D341Med (cell line): ENCODE measurements at places on chromosomes 13 and 19.

DNA sequence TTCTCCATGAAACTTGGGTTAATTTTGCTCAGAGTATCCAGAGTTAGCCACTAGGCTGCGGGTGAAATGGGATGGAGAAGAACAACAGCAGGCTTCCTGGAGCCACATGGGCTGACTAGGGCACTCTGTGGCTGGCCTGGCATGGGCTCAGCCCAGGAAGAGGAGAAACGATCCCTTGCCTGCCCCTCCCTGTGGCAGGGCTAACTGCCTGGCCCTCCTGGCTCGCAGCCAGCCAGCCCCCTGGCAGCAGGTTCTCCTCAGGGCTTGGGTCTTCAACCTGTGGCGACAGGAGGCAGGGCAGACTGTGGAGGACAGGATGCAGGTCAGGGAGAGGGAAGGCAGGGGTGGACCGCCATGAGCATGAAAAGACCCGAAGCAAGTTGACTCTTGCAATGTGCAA lies 78.7 kb upstream of the GPR183 start:
- no peak for DNase-seq

GRCh38 chr13:66972659-66973058 lies 257.5 kb downstream of the PCDH9 start:
- DNase-seq = no peak

DNA sequence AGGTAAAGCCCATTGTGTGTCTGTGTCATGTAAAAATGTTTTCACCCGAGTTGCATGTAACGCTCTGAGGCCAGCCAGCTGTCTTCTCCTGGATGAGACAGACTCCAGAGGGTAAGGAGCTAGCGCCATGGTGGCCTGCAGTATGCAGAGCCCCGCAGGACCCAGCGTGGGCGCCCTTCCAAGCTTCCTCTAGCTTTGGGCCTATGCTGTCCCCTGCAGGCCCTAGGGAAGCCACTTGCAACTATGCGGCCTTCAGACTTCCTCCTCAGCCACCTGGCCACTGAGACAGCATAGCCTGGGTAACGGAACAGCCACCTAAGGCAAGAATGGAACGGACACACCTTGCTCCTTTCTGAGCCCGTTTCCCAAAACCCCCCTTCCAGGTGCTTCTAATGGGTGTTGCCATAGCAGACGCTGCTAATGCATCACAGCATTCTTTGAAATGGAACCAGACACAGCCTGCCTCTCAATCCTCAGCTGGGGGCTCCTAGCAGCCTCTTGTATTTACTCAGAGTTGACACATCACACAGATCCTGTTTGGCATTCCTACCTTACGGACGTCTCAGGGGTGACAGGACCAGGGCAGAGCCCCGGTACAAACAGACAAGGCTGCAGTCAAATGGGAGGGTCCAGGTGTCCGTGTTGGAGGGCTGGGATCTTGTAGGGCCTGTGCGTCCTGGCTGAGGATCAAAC lies 6.2 kb downstream of the FAM32A start:
- DNase-seq = peak; percentile 17

DNA sequence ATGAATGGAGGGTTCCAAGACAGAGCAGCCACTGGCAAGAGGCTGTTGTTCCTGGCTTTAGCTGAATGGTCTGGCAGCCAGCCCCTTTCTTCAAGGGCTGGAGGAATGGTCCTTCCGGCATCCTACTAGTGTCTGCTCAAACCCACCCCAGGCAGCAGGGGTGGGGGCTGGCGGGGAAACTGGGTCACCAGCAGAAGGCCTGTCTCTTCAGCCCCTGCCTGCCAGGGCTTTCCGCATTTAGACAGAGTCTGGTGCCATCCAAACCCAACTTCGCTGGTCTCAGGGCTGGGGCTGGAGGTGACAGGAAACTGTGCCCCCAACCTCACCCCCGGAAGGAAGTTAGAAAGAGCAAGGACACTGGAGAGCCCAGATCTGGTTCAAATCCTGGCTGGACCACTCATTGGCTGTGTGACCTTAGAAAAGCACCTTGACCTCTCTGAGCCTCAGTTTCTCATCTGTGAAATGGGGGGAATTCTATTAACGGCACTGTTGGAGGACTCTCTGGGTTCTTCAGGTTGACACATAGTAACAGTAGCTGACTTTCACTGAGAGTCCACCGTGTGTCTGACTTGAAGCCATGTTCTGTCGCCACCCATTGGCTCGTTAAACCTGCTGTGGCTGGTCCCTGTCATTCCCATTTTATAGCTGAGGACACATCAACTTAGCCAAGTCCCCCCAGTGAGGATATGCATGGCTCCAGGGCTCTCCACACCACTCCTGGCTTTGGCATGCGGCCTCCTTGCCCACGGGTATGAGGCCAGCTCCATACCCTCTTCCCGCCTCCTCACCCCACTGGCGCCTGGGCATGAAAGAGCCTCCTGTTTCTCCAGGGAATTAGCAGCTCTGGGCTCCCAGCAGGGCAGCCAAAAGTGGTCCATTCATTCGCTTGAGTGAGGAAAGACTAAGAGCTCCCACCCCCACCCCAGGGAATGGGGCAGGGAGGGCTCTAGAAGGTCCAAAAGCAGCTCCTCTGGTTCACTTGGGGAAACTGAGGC lies 2.5 kb upstream of the NR2C2AP start:
- no peak for DNase-seq

DNA sequence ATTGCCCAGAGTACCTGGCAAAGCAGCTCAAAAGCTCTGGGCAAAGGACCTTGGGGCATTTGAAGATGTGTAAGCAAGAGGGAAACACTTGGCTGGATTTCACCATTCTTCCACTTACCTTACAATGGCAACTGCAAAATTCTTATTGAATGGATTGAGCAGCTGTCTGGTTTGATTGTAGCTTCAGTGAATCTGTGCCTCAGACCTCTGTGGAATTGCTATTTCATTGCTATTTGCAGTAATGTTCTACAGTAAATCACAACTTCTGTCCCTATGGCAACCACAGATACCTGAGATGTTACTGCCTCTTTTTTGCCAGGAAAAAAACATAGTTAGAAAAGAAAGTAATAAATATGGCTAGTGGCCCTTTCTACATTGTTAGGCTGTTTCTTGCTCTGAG lies 519.5 kb downstream of the SUCLA2 start:
- no peak for DNase-seq

DNA sequence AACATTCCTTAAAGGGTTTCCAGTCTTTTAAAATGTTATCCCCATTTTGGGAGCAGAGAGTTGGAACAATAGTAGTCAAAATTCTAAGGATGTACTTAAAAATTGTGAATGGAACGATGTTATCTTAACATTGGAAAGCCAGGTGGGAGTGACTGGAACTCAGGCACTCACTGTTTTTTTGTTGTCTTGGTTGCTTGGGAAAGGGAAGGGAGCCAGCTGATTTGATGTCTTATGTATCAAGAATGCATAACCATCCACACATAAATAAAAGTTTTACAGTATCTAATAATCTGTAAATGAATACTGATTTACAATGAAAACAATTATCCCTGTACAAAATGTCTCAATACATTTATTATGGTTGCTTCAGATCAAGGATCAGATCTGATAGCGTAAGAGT lies 88.7 kb downstream of the SLC10A2 start:
- DNase-seq = no peak

DNA sequence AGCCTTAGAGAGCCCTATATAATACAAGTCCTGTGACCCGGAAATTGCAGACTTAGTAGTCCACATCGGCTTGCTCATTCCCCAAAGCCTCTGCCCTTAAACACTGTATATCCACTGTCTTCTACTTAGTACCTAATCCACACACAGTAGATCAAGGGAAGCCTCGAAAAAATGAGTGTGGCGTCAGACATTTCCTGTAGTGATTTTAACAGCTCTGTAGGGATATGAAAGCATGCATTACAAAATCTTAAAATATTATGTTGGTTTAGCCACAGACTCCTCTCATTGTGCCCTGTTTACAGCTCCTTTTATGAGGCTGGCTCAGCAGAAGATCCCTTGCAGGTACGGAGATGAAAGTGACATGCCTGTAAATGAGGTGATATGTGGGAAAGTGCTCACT lies 416.3 kb downstream of the LIG4 start:
- DNase-seq = no peak

DNA sequence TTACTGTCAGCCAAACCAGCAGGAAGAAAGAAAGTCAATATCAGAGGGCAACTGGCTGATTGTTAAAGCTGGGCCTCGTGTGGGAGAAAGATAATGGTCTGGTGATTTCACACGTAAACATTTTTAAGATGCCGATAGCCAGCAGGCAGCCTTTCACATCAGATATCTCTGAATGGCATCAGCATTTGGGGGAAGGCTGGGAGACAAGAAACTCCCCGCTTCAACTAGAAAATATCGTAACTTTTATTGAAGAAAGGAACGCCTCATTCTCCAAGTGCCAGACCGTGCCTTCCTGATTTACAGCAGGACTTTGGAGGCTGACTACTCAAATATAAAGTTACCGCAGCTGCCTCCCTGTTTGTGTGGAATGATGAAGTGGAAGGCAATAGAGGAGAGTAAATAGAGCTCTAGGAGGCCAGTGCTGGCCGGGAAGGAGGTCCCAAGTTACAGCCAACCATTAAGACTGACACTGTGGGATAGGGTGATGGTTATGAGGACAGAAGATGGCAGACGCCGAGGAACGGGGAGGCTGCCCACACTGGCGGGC lies 284.3 kb upstream of the MAB21L1 start:
- DNase-seq = no peak

- DNase-seq = no peak
These were observed 440.9 kb downstream of the KLF5 start for GRCh38 chr13:73499695-73500094.

DNA sequence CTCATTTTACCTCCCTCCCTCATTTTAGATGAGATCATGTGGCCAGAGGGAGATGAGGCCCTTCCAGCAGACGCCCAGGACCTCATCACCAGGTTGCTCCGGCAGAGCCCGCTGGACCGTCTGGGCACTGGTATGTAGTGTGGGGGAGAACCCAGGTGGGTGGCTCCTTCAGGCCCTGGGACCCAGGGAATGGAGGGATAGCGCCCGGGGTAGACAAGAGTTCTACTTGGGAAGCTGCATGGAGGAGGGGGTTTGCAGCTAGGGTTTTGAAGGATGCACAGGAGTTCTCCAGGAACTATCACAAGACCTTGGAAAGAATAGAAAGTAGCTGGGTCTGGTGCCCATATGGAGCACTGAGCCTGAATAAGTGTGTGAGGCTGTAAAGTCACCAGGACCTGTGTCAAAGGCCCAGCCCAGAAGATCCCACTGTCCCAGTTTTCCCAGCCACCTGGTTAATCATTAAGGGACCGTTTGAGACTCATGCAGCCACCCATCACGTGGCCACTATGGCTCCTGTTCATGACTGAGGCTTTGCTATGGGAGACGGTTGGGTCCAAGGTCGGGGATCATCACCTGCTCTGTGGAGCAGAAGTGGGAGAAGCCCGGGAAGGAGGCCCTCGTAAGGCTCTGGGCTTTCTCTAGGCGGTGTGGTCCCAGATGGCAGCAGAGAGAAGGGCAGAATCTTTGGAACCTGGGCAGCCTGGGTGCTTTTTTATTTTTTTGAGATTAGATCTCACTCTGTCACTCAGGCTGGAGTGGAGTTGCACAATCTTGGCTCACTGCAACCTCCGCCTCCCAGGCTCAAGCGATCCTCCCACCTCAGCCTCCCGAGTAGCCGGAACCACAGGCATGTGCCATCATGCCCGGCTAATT lies 17.0 kb upstream of the PIK3R2 start:
- DNase-seq = no peak

DNA sequence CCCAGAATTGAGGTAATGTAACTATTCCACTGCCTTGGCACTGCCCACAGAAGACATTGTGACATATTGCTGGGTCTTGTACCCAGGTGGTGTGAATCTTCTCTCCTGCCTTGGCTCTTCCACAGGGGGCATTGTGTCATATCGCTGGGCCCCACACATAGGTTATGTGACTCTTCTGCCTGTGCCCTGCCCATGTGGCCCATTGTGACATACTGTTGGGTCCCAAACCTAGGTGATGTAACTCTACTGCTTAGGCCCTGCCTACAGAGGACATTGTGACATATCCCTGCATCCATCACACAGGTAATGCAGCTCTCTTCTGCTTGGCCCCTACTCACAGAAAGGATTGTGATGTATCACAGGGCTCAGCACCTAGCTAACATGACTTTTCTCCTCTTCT lies 37.5 kb upstream of the ZNF254 start:
- no peak for DNase-seq

DNA sequence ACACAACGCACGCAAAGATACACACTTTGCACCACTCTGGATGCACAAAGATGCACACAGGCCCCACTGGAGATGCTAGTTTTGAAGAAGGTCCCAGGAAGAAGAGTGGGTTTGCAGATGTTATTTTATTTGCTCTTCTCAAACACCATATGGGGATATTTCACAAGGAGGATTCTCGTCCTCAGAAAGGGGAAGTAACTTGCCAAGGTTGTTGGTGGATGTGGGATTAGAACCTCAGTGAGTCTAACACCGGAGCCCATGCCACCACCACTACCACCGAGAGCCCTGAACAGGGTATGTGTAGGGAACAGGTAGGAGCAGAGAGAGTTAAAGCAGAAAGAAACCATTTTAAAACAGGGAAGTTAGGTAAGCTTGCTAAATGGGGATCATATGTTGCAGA lies 9.6 kb upstream of the CEACAM6 start:
- no peak for DNase-seq
